Upper lobe of right lung (tissue), 1 donor: ENCODE measurements at places on chromosomes 7 and 10. TPM values are rescaled to one million over a fixed set of nuclear protein-coding genes. Genes with fewer than 3 reads are reported as not detected.
A peak's percentile ranks its signal among the peaks of the same experiment; 100 is the strongest.

Gene XRCC2
- 0.46 TPM for total RNA-seq

DNA sequence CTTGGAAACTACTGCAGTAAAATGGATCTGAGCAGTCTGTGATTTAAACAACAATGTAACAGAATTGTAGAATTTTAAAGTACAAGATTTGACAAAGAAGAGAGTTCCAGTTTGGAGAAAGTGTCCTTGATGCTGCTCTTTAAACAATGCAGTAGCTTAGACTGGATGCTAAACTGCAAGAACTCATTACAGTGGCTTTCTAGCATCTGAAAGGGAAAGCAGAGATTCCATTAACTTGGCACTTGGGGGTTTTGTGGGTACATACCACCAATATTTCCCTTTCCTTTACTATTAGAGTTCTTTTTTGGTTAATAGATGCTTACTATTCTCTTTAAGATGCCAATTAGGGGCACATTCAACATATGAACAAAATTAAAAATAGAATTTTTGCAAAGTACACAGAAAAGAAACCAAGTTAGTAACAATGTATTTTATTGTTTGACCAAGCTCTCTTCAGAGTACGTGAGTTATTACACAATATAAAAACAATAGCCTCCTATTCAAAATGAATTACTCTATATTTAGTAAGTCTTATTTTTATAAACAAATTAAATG, 11.9 kb downstream of the PSTK start:
- DNase-seq, result no peak

Gene HOXA1
- total RNA-seq, result 0.75 TPM

Gene ATG9B
- total RNA-seq, result 0.17 TPM

DNA sequence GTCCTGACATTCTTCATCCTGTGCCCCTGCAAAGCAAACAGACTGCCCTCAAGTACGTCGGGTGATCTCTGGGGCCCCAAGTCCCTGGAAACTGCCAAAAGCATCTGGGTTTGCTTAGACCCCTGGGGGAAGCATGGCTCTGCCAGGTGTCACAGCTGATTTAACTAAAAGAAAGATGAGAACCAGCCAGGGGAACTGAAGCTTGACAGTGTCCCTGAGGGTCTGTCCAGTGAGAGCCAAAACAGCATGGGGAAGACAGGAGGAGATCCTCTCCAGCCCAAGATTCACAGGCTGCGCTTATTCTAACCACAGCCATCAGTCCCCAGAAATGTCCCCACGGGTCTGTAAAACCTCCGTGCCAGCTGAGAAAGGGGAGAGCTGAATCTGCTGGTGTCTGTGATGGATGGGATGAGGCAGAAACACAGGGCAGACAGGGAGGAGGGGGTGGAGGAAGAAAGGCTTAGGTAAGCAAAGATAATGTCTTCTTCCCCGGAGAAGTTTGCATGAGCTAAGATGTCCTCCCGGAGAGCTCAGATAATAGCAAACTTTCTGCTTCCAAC, 21.3 kb downstream of the CCDC3 start:
- DNase-seq, result no peak

DNA sequence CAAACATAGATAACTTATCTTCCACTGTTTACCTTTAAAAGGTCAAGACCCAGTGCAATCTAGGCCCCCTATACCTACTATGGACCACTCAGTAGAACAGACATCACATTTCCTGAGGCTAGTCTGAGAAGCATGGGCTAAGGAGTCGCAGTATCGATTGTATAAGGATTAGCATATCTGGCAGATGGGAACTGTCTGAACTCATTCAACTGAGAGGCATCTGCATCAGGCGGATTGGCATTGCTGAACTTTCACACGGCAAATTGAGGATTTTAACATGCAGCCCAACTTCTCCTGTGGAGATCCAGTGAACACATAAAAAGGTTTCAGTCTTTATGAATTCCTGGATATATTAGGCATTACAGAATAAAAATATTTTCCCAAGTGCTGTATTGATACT, 89.1 kb upstream of the LRGUK start:
- no peak for DNase-seq

- no peak for DNase-seq
These were observed 24.4 kb downstream of the CPED1 start for GRCh38 chr7:121012919-121013318.

DNA sequence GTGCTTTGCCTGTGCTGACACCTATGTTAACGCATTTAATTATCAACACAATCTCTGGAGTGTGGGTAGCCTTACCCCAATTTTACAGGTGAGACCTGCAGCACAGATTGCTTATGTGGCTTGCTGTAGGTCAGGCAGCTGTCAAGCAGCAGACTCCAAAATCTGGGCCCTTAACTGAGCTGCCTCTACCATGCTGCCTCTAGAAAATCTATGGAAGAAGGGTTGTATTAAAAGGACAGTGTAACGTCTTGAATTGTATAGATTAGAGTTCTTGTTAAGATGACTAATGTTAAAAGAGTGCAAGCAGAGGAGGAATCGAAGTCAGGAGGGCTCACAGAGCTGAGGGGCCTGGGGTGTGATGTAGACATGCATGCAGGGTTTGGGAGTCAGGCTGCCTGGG, 1.2 kb upstream of the PON3 start:
- DNase-seq, result no peak

DNA sequence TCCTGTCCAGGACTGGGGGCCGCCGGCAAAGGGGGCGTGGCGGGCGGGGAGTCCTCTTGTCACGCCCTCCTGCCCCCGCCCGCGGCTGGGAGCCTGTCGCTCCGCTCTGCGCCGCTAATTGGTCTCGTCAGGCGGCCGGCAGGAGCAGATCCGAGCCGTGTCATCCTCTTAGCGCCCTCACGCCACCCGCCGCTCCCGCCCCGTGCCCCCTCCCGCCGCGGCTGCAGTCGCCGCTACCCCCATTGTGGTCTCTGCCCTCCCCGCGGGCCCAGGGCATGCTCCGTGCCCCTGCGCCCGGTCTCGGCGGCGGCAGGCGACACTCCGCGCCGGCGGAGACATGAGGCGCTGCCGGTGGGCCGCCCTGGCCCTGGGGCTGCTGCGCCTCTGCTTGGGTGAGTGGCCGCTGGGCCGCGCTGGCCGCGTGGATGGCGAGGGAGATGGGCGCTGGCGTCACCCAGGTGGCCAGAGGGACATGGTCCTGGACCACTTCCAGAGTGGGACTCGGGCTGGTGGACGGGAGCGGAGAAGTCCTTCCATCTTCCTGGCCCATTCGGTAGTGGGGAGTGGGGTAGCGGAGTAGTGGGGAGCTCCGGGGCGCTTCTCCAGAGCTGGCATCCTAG, at the start of gene CDHR1:
CDHR1 (plus strand) TSS at position 114 of the 620 bp plus-strand sequence; CDS start at position 338, 224 bp downstream.
- peak; percentile 70 for DNase-seq

DNA sequence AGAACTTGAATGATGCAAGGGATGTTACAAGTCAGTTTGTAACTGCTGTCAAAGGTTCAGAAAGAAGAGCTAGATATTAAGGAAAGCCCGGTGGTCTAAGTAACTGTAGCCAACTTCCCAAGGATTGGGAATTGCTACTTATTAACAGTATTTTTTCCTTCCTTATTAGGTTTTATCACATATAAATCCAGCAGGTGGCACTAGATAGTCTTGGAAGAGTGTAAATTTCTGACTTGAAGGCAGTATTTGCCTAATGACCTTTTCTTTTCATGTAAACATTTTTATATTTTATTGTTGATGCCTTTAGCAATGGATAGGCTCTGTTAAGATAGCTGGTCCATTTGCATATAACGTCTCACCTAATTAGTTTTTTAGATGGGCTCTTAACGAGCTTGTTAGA, 51.2 kb downstream of the ANLN start:
- DNase-seq, result no peak

DNA sequence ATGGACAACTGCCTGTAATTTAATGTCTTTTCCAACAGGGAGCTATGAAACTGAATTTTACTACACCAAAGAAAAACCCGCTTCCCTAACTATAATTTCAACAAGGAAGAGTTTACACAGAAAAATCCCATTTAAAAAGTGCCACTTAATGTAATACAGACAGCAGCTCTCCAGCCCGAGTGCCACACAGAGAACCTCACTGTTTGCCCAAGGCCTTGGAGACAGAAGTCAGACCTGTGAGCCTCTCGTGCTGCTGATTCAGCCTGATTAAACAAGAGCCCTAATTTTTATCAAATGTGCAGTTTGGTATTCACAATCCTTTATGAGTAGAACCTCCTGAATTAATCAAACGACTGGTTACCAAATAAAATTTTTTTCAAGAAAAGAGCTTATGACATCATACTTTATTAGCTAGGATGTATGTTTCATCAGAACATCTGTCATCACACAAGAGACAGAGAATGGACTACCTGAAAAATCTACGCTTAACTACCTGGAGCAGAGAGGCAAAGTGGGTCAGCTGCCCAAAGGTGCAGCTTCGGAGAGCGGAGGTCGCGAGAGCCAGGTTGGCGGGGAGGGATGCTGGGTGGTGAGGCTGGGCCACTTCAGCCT, 543.6 kb downstream of the SDK1 start:
- no peak for DNase-seq

DNA sequence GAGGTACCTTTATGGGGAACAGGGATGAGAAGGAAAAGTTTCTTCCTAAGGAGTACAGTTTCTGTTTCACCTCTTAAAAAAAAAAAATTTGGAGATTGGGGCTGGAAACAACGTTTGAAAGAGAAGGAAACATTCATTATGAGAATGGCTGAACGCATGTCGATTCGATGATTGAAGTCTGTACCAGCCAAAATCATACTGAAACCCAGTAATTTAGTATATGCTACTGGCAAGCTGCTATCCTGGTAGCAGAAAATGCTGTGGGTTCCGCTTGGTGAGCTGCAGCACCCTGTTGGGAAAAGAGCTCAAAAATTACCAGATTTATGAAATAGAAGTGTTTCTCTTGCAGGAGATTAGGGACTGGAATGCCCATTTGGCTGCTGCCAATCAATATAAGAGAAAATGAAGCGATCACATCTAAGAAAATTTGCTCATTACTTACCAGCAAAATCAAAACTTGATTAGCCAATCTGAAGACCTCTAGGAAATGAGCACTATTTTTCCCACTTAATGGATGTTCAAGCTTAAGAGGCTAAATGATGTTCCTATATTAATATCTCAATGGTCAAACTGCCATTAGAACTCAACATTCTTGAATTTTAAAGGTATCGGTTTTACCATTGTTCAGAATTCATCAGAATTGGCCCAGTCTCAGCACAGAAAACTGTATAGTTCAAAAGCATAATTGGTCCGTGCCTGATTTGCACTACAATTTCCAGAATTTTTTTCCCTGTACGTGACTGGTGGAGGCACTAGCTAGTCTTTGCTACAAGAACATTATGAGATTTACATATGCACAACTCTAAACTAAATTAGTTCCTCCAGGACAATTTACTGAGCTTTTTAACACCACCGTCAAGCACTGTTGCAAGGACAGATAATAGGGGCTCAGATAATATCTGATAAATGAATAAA, 1.2 kb upstream of the ITGB1 start:
- no peak for DNase-seq

DNA sequence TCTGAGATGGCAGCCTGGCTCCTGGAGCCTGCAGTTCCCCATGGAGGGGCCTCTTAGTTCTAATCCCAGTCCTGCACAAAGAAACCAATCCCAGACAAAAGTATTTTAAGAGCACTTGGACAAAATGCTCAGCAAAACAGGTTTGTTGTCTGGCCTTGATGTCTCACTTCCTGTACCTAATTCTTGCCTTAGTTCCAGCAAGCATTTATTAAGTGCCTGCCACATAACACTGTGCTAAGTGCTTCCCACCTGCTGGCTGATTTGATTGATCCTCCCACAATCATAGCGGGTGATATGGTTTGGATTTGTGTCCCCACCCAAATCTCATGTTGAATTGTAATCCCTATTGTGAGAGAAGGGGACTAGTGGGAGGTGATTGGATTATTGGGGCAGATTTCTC, 65.7 kb upstream of the HABP2 start:
- no peak for DNase-seq

- no peak for DNase-seq
These were observed 143.4 kb downstream of the TNS3 start for GRCh38 chr7:47438411-47439029.

Gene TMEM248
- 114 TPM for total RNA-seq

DNA sequence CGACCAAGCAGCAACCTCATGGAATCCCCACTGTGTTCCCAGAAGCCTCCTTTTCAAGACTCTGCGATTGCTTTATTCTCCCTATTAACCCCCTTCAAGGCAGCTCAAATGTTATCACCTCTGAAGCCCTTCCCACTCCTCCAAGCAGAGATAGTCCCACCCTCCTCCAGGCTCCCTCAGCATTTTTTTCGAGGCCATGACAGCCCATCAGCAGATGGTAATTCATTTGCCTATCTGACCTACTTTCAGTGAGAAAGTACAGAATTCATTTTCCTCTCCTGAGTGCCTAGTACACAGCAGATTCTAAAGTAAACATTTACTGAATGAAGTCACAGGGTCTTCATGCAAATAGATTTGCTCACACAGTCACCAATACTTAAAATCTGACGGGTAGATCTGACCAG, 47.8 kb downstream of the HERPUD2 start:
- DNase-seq, result no peak
